ENCODE measurements at places on chromosomes 2 and 18.

- no peak for DNase-seq
Measured at GRCh38 chr2:39512941-39513340, 75.9 kb upstream of the MAP4K3 start.

- peak; percentile 58 for DNase-seq
Measured at GRCh38 chr2:101463911-101464641, 10.8 kb downstream of the RFX8 start.

- no peak for DNase-seq
Measured at GRCh38 chr18:58403799-58404455, 225.0 kb downstream of the ALPK2 start.

GRCh38 chr2:158187908-158188307 is 86.2 kb downstream of the UPP2 start:
- no peak for DNase-seq

- DNase-seq = peak; percentile 11
Measured at GRCh38 chr2:9139491-9140443, 66.8 kb upstream of the ASAP2 start.

- DNase-seq = peak; percentile 9
Measured at GRCh38 chr18:43271593-43272432, 5.5 kb downstream of the SYT4 start.

- DNase-seq = no peak
Measured at GRCh38 chr2:240454106-240454901, 18.8 kb downstream of the GPC1 start.

GRCh38 chr2:139730197-139730596 is 950.0 kb upstream of the NXPH2 start:
- DNase-seq = no peak

DNA sequence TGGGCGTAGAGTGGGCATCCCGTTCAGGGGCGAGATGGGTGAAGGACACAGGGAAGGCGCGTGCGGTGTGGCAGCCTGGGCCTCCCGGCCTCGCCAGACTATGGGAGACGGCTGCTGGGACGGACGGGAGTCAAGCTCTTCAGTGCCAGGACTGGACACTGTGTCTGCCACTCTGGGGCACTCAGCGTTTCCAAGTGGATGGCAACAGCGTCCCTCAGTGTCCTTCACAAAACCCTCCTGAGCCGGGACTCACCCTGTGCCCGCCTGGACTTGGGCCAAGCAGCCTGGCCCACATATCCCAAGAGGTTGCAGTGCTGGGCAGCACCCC is 16.3 kb upstream of the BOK start:
- no peak for DNase-seq

DNA sequence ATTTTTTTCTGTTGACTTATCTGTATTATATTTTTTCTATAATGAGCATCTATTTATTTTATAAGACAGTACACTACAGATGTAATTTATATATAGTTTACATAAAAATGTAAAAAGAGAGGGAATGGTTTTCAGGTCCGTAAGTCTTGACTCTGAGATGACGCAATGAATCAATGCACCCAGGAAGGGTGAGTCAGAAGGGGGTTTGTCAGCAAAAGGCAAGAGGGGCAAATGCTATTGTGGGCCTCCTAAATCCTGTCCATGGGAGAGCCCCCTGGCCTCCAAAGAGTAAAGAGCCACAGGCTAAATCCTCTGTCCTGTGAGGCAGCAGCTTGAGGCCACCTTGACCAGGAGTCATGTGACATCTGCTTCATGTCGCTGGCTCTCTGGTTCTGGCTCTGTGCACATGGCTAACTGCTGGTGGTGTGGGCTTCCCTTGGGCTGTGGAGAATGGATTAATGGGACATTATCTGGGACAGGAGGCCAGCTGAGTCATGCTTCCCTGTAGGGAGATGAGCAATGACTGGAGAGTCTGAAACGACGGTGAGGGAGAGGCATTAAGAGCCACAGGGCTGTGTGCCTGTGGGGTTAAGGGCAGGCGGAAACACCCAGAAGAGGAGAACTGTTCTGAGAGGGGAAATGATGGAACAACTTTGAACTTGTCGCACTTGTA is 22.8 kb upstream of the ASB18 start:
- DNase-seq = peak; percentile 5

DNA sequence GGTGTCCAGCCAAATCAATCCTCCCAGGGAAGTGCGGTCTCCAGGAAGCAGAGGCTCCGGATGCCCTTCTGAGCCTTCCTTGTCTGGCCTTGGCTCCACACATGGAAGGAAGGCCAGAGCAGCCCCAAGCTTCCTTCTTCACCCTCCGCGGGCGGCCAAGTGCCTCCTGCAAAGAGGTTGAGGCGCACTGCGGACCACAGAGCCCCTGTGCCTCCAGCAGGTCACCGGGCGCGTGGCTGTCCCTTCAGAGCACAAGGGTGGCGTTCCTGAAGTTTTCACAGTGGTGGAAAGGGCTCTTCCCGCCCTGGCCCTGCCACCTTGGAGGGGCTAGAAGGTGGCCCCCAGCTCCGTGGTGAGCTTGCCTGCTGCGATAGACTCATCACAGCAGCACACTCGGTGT is 175.9 kb upstream of the RAB12 start:
- no peak for DNase-seq

DNA sequence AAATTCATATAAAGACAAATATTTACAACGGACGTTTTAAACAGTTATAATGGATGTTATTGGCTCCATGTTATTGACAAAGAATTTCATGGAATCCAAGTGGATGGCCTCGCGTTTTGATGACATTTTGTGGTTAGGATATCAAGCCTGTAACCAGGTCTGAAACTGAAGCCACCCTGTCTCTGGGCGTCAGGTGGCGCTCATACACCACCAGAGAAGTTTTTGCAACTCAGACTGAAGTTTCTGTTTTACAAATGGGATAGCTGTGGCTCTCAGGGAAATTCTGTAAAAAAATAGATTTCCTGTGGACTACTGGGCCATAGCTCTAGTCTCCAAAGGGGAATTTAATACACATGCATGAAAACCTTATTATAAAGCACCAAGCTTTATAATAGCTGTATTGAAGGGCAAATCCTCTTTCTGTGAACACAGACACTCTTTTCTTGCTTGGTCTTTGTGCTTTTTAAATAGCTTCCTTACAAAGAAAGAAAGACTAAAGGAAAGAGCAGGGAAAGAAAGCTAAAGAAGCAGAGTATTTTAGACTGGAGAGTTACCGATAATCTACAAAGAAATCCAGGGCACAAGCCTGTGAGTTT is 86.7 kb downstream of the C18orf54 start:
- DNase-seq = peak; percentile 20

- no peak for DNase-seq
Measured at GRCh38 chr2:62099050-62099449, 96.9 kb upstream of the B3GNT2 start.

DNA sequence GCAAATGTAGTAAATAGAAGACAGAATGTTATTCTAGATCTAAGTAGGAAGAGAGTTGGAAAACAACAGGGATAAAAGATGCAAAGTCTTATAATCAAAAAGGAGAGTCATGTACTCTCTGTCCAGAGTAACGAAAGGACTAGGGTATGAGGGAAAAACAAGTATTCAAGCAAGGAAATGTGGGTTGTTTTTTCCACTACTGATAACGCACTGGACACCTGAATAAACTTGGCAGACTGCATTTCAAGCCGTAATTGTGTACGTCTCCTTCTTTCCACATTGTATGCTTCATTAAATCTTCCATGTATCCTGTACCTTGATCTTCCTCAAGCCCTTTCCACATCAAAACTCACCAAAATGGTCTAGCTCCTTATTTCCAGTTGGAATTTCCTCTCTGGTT is 420.6 kb downstream of the ZEB2 start:
- DNase-seq = no peak

- no peak for DNase-seq
Measured at GRCh38 chr2:43391878-43392215, 165.4 kb upstream of the ZFP36L2 start.

DNA sequence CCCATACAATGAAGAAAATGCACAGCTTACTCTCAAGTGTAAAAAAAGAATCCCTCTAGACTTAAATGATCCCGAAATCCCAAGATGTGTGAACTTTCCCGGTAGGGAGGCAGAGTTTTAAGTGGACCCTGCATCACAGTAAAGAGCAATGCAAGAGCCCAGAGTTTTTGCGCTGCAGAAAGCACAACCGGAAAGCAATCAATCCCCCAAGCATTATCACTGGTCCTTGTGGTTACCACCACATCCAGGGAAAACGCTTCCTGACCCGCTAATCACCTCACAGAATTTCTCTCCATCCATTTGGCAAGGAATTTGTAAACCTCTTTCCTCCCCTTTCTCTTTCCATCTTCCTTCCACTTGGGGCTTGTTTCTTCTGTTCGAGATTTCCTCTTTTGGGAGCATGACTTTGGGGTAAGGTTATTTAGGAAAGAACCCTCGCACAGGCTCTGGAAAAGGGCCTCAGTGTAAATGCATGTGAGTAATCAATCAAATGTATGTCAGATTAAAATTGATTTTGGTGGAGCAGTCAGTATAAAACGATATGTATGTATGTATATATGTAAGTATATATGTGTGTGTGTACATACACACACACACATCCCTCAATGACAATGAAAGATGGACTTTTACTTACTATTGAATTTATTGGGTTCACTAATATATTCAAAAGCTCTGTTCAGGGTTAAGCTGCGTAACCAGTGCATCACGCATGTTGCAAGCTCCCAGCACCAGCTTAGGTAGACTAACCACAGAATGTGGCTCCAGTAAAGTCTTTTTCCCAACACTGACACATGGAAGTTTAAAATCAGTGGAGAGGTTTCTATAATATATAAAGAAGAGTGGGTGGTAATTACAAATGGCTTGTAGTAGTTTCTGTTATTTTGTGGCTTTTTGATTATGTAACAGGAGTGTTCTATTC is 1.6 kb downstream of the PLCL1 start:
- no peak for DNase-seq

GRCh38 chr18:23422751-23423418 is 30.2 kb upstream of the RIOK3 start:
- DNase-seq = no peak

- no peak for DNase-seq
Measured at GRCh38 chr2:169853041-169853668, 25.9 kb downstream of the UBR3 start.

DNA sequence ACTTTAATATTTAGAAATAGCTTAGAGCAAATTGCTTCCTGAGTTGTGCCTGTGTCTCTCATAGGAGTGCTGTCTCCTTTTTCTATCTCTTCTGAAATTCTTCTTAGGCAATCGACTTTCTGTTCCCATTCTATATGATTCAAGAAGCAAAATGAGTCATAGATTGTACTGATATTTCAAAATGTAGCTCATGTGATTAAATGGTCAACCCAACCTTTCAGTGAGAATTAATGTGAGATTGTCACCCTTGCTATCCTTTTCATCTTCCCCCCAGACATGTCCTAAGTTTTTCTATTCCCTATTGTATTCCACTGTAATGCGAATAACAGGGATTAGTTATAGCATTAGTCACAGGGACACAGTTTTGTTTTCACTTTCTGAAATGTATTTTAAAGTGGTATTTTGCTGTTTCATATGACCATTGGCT is 413.6 kb downstream of the THSD7B start:
- no peak for DNase-seq

GRCh38 chr2:1360557-1361250 is 52.6 kb upstream of the TPO start:
- DNase-seq = no peak

GRCh38 chr2:233351423-233351822 is 2.9 kb upstream of the DGKD start:
- DNase-seq = no peak

GRCh38 chr18:62331581-62332356 is 6.7 kb downstream of the TNFRSF11A start:
- DNase-seq = no peak

- peak; percentile 76 for DNase-seq
Measured at GRCh38 chr2:162297925-162298552, 20.4 kb downstream of the IFIH1 start.

GRCh38 chr2:105309147-105309545 is 20.4 kb downstream of the TGFBRAP1 start:
- no peak for DNase-seq

DNA sequence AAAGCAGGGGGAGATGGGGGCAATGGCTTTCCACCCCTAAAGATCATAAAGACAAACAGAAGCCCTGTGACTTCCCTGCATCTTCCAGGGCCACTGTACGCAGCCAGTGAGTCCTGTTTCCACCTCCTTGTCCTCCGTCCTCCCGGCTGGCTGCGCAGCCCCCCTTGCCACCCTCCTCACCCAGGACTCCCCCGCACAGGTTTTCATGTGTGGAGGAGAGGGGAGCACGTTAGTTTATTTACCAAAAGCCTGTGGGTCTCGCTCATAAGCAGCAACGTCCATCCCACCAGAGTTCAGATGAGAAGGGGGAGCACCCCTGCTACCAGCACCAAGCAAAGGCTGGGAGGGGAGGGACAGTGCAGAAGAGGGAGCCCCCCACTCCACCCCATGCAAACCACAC is 11.7 kb downstream of the CYP26B1 start:
- no peak for DNase-seq

DNA sequence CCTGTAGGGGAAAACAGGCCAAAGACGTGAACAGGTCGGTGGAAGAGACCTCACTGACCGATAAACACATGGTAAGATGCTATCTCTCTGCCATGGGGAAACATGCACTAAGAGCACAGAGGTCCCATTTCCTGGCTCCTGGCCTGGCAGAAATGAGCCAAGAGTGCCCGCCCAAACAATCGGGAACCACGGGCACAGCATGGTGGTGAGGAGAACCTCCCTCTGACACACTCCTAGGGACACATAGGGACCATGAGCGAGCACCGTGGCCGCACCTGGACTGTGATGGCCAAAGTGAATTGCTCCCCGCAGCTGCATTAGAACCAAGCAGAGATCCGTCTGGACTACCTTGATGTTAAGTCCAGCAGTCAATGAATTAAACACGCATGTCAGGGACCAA is 11.1 kb downstream of the HS6ST1 start:
- no peak for DNase-seq

DNA sequence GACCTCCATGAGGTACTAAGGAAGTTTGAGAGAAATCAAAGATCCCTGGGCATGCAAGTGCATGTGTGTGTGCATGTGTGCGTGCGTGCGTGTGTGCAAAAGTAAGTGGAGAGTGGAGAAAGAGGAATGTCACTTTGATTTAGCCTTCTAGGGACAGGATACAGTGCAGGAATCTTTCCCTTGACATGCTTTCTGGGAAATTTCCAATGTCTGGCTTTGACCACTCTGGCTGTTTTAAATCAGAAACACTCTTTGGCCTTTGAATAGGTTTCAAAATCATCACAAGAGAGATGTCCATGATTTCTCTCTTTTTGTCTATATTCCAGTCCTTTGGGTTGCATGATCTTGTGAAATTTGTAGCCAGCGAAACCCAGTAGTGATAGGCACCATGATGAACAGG is 162.0 kb downstream of the ALK start:
- DNase-seq = no peak

DNA sequence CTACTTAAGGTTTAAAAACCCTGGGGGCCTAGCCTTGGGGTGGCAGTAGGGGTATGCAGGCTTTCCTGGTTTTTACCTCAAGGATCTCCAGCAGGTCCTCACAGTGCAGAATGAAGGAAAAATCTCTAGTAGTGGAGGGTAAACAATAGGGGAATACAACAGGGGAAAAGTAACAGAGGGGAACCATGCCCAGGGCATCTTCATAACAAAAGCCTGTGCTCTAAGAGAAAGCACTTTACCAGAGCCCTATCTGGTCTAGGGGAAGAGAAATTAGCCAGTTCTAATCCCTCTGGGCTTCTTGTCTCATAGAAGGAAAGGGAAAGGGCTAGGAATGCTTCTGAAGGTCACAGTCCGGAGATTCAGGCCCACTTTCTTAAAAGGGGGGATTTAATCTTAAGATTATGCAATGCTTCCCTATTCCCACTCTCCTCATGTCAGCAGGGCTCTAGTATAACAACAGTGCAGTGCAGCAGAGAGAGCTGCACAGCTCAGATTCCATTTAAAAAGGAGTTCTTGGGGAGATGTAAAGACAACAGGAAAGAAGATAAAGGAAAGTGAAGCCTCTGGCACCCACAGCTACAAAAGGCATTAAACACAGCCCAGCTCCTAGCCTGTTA is 149.0 kb upstream of the CYP1B1 start:
- no peak for DNase-seq

- no peak for DNase-seq
Measured at GRCh38 chr2:207616185-207616584, 9.0 kb downstream of the METTL21A start.

All from amniotic stem cell (primary cell).